CD4-positive, alpha-beta T cell treated with Interleukin-6 for 4 hours (primary cell): ENCODE measurements at places on chromosomes 1 and 21.

DNA sequence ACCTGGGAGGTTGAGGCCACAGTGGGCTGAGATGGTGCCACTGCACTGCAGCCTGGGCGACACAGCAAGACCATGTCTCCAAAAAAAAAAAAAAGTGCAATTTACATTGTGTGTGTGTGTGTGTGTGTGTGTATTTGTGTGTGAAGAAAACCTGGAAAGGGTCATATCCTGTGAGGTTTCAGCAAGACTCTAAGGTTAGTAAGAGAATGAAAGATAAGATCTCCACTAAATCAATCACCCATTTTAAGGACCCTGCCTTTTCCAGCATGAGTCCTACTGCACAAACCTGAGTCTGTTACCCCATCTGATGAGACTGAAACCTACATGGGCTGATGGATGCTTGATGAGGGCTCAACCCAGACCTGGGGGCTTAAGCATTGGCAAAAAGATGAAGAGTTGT is 4.9 kb upstream of the C1orf74 start:
- DNase-seq: no peak

DNA sequence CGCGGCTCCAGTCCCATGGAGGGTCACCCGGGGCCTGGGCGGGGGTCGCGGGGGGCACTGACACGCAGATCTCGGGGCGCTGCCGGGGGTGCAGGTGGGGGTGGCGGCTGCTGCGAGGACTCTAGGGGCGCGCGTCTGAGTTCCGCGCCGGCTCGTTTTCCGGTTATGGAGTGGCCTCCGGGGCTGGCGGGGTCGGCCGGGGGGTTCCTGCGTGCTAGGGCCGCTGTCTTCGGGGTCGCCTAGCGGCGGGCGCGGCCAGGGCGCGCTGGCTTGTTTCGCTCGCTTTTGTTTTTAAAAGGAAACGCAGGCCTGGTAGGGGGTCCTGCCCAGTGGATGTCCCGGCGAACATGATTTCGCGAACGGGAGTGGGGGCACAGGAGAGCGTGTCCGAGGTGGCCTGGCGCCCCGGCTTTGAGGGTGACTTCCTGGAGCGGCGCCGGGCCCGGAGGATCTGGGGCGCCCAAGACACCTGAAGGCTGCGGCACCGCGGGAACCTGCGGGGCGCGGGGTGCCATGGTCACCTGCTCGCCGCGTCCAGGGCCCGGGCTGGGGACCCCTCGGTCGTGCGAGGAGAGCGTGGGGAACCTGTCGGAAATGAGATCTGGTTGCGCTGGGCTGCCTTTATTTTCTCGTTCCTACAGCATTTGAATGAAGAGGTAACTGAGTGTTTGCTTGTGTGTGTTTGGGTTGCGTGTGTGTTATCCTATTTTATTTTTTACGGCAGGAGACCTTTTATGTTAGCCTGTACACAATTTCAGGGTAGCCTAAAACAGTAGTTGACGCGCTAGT is 618 bp downstream of the ETS2 start:
- peak; percentile 48 for DNase-seq

DNA sequence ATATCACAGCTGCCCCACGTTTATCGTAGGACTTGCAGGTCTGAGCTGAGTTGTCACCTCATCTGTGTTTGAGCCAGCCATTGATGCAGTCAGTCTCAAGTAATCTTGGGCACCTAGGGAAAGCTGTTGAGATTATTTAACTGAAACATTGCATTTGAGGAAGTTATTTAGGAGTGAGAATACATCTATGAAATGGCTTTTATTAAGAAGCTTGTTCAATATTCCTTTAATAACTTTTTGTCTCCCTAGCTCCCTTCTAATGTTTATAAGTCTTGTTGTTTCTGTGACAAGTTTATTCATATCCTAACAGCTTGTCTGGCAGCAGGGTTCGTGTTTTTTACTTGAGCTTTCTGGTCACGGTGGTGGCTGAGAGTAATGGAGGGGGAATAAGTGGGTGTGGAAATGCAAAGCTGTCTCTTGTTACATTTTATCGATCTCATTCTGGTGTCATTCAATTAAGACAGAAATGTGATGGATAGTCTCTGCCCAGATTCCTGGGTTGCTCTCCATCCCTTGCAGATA is 555.9 kb downstream of the USP25 start:
- DNase-seq: no peak

GRCh38 chr1:63883494-63884235 is 109.8 kb downstream of the ROR1 start:
- DNase-seq: no peak
